ENCODE measurements at places on chromosomes 4 and X.

GRCh38 chrX:10902001-10902400 lies 209.1 kb upstream of the HCCS start:
- no peak for DNase-seq

- DNase-seq, result no peak
Measured at GRCh38 chr4:47043821-47044220, 12.5 kb downstream of the GABRB1 start.

GRCh38 chrX:118904664-118905063 lies 69.8 kb upstream of the LONRF3 start:
- no peak for DNase-seq

- no peak for DNase-seq
Measured at GRCh38 chrX:122501652-122502051, 682.4 kb upstream of the GRIA3 start.

- no peak for DNase-seq
Measured at GRCh38 chr4:105197777-105198176, 51.1 kb downstream of the TET2 start.

DNA sequence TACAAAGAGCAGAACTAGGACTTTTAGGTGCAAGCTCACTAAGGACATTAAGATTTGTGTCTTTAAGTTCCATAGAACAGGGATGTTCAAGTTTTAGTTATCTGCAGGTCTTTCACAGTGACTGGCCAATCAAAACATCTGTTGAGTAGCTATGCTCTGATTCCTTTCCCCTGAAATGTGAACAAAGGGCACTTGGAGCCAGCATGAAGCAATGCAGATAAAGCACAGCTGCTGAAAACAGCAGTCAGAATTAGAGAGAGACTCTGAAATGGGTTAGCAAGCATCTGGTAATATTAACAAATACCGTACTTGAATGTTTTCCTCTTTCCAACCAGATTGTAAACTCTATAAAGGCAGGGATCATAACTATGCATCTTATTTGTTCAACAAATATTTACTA lies 276.9 kb downstream of the RAB28 start:
- peak; percentile 77 for DNase-seq
